ENCODE measurements at places on chromosomes 6 and 20.

DNA sequence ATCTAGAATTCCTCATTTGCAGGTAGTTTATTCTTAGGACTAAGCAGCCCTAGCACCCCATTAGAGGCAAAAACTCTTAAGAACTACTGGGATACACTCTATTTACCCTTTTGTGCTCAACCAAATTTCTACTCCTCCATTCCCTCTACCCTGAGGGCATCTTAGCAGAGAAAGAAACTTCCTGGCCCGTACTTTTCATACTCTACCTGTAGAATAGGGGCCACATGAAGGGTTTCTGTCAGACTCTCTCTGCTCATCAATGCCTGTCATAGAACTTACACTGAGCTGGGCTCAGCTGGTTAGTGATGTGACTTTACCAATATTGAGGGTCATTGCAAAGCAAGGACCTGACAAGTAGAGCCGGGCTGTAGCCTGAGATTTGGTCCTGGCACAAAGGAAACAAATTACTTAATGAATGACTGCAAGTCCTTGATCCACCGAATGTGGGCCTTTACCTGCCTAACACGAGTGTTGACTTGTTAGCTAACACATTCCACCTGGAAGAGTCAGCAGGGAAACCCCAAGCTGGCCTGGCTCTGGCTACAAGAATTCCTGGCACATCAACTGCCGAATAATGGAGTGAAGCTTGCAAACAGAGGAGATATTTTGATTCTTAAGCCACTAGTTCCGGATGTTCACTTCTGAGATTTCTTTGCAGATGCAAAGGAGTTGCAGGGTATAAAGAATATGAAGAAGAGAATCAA, 280.5 kb upstream of the JAG1 start:
- no peak for DNase-seq

- no peak for DNase-seq
Observed at GRCh38 chr6:70166088-70166958, 136.6 kb downstream of the COL9A1 start.

GRCh38 chr6:159615918-159616317, 77.1 kb downstream of the SOD2 start:
- no peak for DNase-seq

DNA sequence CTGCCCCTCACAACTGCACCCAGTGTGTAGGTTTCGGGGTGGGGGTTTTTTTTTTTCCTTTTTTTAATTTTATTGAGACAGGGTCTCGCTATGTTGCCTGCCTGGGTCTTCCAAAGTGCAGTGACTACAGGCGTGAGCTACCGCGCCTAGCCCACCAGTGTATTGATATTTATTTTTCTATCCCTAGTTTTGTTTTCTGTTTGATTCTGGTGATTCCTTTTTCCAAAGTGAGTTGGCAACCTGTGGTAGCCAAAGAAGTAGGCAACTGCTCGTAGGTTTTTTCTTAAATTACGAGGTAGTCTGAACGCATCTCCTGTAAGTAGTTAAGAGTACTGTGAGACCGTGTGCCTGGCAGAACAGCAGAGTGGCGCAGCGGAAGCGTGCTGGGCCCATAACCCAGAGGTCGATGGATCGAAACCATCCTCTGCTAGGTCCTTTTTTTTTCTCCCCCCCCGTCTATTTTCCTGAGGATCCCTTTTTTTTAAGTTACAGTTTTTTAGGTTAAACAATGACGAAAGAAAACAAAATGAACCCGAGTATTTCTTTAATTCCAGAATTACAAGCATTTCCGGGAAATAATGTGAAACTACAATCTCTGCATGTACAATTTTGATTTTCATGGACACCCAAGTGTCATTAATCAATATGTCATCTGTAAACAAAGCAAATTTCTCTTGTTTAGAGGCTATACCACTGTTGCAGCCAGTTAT, 78.7 kb upstream of the BTN3A2 start:
- DNase-seq = peak; percentile 72

DNA sequence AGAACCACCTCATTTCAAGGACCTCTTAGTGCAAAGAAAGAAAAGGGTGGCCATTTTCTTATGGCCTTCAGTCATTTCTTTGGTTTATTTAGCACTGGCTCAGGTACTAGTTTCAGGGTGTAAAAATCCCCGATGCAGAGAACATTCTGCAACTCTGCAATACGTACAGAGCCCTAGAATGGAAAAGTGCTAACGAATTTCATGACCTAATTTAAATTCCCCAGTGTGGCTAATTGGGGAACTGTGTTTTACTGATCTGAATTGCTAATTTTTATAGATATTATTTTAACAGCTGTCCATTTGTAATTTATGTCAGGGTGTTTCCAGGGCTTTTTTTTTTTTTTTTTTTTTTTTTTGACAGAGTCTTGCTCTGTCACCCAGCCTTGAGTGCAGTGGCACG, 160.7 kb downstream of the UST start:
- DNase-seq = no peak

DNA sequence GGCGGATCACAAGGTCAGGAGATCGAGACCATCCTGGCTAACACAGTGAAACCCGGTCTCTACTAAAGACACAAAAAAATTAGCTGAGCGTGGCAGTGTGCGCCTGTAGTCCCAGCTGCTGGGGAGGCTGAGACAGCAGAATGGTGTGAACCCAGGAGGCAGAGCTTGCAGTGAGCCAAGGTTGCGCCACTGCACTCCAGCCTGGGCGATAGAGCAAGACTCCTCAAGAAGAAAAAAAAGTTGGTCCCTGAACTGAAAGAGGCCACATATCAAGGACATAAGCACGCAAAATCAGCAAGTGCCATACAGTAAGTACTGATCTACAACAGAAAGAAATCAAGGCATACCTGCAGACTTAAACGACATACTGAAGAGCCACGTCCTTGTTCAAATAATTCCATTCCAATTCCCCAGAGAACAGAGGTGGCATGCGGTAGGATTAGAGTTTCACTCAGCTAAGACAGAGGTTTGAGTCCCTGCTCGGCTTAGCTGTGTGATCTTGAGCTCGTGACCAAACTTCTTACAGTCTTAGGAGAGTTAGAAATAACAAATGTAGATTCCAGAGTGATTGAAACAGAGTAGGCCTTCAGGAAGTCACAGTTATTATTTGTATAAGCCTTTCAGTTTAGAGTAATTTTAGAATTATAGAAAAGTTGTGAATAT, 29.2 kb downstream of the B4GALT5 start:
- no peak for DNase-seq

- DNase-seq = no peak
Observed at GRCh38 chr6:79525272-79526100, 11.7 kb downstream of the LCA5 start.

GRCh38 chr6:70241031-70241430, 61.9 kb downstream of the COL9A1 start:
- no peak for DNase-seq

DNA sequence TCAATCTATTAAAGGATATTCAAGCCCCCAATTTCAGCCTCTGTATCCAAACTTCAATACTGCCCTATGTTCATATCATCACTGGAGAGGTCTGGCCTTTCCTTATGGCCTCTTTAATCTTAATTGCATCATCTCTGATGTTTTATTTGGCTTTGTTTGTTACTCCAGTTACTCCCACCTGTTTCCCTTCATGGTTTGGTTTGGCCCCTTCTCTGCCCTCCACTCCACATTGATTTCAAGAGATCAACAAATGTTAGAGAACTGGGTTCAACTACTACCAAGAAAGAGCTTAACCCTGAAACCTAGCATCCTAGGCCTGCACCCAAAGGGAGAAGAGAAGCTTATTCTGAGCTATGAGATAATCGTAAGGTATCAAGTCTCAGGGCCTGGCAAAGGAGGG, 221.6 kb downstream of the LAMA2 start:
- no peak for DNase-seq

- no peak for DNase-seq
Observed at GRCh38 chr6:55405474-55406235, 78.4 kb downstream of the GFRAL start.

GRCh38 chr6:15409301-15410125, 163.6 kb downstream of the JARID2 start:
- no peak for DNase-seq

DNA sequence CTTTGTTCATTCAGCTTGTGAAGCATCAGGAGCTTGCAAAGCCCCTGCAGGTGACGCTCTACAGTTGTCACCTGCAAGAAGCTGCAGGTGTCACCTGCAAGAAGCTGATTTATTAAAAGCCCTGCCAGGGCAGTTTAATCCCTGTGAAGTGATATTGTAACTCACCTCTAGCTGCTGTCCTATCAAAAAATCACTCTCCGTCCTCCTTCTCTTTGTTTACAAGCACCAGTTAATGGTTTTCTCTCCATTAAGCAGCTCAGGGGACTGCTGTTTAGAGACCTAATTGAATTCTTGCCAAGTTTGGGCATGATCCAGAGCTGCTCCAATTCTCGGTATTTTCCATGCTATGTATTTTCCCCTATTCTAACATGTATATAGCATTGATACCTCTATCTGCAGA, 345.9 kb downstream of the ARHGAP18 start:
- no peak for DNase-seq

- DNase-seq = no peak
Observed at GRCh38 chr6:110529907-110530306, 53.5 kb upstream of the SLC22A16 start.

DNA sequence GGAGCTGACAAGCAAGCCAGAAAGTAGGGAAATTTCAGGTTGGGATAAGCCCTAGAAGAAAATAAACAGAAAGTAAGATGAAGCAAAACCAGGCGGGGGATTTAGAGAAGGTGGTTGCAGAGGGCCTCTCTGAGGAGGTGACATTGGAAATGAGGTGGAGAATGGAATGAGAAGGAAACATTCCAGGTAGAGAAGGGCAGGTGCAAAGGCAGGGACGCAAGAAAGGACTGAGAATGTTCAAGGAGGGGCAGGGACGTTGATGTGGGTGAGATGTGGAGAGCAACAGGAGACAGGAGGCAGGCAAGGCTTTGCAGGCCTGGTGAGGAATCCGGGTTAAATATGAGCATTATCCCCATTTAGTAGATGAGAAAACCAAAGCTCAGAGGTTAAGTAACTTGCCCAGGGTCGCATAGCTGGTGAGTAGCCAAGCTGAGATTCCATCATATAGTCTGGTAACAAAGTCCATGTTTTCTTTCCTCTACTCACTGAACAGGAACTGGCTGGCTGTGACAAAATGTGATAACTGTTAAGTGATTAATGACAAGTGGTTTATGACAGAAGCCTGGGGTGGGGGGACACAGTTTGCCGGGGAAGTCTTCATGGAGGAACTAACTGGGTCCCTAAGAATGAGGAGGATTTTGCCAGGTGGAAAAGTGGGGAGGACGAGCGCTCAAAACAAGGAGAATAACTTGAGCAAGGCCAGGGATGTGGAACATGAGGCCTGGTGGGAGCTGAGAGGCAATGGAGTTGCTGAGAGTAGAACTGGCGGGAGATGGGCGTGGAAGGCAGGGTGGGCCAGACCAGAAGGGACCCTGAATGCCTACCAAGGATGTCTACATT, 32.6 kb downstream of the MRPL14 start:
- no peak for DNase-seq

DNA sequence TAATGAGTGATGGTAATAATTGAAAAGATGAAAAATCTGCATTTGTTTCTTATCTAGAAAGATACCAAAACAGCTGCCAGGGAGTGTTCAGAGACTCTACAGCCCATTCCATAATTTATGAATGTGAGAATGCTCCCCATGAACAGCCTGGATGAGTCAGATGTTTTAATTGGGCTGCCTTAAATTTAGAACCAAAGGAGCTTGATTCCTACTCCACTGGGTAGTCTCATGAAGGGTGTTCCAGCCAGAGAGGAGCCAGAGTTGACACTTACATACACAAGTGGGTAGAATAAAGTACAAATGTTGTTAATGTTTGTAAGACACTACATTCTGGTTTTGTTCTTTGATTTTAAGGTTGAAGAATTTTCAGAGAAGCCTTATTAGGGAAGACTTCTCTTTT, 158.7 kb upstream of the PRND start:
- DNase-seq = no peak

DNA sequence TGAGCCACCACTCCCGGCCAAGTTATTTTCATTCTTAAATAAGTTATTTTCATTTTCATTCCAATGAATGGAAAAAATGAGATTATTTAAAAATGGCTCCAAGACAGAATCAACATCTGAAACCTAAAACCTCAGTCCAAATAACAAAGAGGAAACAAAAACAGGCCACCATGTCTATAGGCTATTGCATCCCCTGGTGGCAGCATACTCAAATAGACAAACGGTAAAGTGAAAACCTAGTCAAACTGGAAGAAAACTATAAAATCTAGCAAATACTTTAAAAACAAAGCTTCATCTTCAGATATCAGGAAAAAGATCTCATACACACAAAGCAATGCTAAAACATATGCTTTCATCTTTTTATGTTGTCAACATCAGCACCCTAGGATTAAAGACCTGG, 20.9 kb downstream of the IL17A start:
- DNase-seq = no peak

- DNase-seq = no peak
Observed at GRCh38 chr20:53940360-53940702, 130.1 kb downstream of the BCAS1 start.

DNA sequence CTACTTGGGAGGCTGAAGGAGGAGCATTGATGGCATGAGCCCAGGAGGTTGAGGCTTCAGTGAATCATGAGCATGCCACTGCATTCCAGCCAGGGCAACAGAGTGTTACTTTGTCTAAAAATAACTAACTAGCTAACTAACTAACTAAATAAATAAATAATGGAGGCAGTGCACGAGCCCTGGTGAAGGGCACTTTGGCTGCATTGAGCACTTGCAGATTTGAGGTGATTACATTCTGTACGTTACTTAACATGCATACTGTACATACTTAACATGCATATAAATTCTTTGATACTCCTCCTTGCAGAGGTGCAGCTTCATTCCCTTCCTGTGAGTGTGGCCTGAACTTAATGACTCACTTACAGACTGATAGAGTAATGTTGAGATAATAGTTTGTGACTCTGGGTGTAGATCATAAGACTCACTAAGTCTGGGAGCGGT, 10.7 kb downstream of the HLA-A start:
- no peak for DNase-seq

GRCh38 chr20:24780674-24781417, 168.2 kb upstream of the CST7 start:
- no peak for DNase-seq

DNA sequence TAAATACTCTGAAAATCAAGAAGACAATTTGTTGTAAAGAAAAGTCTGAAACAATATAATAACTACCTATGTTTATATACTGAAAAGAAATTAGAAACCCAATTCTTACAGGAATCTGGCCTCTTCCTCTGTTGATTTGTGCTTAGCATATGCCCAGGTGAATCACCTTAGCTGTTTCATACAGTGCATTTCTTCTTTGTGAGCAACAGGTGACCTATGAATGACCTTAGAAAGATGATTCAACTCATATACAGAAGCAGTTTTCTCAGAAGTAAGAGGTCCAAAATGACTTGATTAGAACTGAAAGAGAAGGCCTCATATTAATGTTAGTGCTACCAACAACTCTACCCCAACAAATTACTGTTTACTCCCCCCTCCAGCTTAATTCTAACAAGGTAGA, 419.5 kb upstream of the ID4 start:
- no peak for DNase-seq

DNA sequence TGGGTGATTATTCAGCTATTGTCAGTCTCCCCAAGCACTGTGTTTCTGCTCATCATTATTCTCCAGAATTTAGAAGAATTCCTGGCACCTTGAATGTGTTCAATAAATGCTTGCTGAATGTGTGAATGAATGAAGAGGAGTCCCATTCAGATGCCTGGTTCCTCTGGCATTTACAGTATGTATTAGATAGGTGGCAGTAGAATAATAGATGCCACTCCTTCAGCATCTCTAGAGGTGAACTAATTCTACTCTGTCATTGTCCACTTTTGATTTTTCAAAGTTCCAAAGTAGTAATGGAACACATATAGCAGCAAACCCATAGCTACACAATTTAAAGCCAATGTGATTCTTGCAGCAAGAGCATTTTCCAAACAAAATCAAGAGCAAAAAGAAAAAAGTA, 118.9 kb upstream of the CEP162 start:
- no peak for DNase-seq

GRCh38 chr6:751765-752164, 58.8 kb upstream of the EXOC2 start:
- no peak for DNase-seq
